CD4-positive, alpha-beta T cell treated with Interleukin-15 for 1 hour (primary cell): ENCODE measurements at places on chromosomes 2 and 18.

- DNase-seq, result no peak
These were observed 35.8 kb downstream of the CIB4 start for GRCh38 chr2:26605195-26605998.

DNA sequence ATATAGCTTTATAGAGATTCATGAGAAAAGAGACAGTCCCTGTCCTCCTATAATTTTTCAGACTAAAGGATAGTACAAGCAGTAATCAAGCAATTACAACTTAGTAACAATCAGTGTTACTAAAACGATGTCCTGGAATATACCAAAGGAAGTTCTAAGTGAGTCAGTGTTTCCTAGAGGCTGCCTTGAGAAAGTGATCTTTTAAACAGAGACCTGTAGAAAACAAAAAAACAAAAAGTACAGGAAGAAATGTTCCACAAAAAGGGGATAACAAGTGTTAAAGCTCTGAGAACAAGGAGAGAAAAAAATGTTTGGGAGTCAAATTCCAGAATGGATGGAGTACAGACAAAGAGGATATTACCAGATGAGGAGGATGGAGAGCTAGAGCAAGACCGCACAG is 556.4 kb downstream of the ERBB4 start:
- no peak for DNase-seq

- no peak for DNase-seq
These were observed 24.6 kb upstream of the RPL31 start for GRCh38 chr2:100977511-100977910.

- DNase-seq, result no peak
These were observed 12.3 kb upstream of the CERS6 start for GRCh38 chr2:168443818-168444217.

- DNase-seq, result no peak
These were observed 10.6 kb upstream of the SNTG2 start for GRCh38 chr2:939936-940601.

DNA sequence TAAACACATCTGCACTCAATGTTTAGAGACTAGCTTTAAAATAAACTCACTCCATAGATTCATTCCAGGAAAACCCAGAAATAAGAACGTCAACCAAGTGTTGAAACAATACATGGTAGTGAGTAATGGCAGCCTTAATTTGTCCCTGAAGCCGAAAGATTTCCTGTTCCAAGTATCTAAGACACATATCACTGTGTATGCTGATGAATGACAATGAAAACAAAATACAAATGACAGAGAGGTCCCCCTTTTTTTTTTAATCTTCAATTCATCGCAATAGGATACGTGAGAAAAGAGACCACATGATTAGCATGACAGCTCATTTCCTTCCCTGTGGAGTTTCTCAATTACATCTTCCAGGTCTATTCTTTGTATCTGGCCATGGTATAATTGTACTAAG is 160.5 kb upstream of the STK17B start:
- DNase-seq, result no peak

- DNase-seq, result peak; percentile 88
These were observed at the start of gene QPCT for GRCh38 chr2:37344453-37345361. QPCT (plus strand) TSS chr2:37344630; CDS start chr2:37344732, 102 bp downstream.

DNA sequence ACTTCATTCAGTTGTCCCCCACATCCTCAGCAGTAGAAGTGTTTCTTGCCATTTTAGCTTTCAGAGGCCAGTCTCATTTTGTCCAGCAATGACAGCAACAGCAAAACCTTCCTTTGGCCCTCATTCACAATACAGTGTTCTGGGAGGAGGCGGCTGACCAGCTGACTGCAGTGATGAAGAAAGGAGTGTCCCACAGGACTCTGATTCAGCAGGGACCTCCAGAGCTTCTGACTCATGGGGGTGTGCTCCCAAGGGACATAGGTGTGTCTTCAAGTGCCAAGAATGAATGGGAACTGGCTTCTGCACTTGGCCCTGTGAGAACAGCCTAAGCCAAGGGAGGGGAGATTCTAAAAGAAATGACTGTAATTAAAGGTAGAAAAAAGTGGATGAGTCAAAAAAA is 147.0 kb upstream of the PELI1 start:
- DNase-seq, result no peak

GRCh38 chr2:181937473-181937872 is 45.9 kb downstream of the ITPRID2 start:
- DNase-seq, result no peak

- DNase-seq, result no peak
These were observed 82.4 kb downstream of the AAK1 start for GRCh38 chr2:69561101-69561500.

GRCh38 chr2:103445347-103445746 is 683.5 kb downstream of the TMEM182 start:
- no peak for DNase-seq

GRCh38 chr2:171297956-171298355 is 135.8 kb downstream of the METTL8 start:
- DNase-seq, result no peak

GRCh38 chr2:18651842-18652774 is 62.7 kb upstream of the NT5C1B start:
- DNase-seq, result no peak

- no peak for DNase-seq
These were observed 101.1 kb upstream of the RAB12 start for GRCh38 chr18:8507915-8508705.

DNA sequence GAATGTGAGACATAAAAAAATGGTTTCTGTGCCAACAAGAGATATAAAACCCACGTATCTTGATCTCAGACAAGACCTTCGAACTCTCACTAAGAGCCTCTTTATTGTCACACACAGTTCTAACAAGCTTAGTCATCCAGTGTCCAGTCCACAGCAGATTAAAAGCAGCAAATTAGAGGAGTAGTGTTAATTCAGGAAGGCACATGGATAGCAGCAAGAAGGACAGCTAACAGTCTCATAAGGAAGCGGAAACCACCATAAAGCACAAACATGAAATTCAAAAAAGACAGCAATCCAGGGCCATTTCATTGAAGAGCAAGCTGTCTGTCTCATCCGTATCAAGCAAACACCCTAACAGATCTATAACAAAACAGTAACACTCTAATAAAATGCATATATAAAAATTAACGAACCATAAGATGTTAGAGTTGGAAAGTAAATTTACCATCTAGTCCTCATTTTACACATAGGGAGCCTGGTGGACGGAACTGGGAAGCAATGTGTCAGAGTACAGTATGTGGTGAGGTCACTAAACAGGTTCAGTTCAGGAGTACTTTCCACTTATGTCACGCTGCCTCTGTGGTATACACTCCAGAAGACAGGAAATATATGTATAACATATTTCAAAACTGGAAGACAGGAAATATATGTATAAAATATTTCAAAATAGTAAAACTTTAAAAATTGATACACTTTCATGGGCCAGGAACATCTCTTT is 18.3 kb downstream of the AAK1 start:
- DNase-seq, result no peak

DNA sequence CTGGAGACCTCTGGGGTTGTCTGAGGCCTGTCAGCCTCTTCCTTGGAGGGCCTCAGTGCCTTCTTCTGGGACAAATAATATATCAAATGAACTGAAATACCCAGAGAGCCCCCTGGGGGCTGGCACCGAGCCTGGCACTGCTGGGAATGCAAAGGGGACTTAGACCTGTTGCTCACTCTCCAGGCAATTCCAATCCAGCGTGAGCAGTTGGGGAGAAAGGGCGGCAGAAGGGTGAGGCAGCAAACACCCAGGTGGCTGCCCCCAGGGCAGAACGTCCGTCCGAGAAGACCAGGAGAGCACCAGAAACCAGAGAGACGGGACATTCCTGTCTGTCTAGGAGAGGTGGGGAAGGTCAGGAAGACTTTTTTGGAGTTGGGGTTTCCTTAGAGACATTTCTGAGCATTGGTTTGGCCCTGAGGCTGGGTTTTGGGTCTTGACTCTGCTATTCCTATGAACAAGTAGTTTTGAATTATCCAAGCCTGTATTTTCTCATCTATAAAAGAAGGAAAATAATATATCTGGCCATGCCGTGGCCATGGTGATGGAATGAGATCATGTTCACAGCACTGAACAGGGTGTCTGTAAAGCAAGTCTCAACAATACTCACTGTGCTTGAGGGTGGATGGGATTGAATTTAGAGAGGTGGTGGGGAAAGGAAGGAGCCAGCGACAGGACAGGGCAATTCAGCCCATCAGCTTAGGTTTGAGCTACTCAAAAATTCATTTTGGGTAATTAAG is 44.3 kb upstream of the ZBTB7C start:
- DNase-seq, result no peak

GRCh38 chr2:131425231-131425941 is 50.5 kb upstream of the TUBA3D start:
- DNase-seq, result no peak

DNA sequence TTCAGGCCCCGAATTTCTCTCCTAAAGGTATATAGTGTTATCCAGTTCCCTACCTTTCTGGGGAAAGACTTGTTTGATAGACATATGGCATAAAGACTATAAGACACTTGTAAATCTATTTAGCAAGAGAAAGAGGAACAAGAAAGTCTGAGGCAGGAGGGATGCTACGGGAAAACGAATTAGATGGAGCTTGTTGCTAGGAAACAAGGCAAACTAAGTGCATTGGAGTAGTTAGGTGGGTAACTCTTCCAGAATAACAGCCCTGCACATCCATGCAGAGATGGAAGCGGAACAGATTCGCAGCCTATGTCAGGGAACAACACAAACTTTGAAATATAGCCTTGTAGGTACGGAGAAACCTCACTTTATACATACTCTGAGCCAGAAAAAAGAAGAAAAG is 810.3 kb upstream of the CRIM1 start:
- no peak for DNase-seq

GRCh38 chr2:164717000-164717803 is 95.9 kb upstream of the GRB14 start:
- no peak for DNase-seq

- DNase-seq, result no peak
These were observed 180.0 kb downstream of the TCF4 start for GRCh38 chr18:55407774-55408535.

GRCh38 chr2:166375195-166375735 is 479 bp downstream of the SCN9A start:
- DNase-seq, result no peak

DNA sequence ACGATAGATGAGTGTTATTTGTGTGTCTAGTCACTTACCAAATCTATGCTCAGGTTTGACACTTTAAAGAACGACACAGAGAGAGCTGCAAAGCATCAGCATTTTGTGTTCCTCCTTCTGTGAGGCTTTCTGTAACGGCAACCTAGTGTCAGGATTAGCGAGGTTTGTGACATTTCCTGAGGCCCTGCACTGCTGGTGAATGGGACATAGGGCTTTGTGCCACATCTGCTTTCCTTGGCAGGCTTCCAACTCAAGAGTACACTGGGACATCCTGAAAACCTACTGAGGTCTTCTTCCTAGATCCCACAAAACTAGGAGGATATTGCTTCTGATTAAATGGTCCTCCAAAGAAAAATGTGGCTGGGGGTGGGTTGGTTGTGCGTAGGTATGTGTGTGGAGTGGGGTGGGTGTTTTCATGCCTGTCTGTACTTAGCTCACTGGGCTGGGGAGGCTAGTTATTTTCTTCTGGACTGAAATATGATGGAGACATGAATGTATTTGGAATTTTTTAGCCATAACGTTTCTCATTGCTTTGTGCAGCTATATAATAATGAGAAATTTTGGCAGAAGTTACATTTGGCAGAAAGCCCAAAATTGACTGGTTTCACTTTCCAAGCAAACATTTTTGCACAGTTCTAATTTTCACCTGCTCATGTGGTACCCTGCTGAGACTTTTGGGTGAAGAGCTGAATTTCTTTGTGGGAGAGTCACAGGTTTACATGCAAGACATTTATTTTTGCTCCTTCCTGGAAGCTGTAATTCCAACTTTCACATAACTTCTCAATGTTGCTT is 308.4 kb downstream of the XIRP2 start:
- no peak for DNase-seq

DNA sequence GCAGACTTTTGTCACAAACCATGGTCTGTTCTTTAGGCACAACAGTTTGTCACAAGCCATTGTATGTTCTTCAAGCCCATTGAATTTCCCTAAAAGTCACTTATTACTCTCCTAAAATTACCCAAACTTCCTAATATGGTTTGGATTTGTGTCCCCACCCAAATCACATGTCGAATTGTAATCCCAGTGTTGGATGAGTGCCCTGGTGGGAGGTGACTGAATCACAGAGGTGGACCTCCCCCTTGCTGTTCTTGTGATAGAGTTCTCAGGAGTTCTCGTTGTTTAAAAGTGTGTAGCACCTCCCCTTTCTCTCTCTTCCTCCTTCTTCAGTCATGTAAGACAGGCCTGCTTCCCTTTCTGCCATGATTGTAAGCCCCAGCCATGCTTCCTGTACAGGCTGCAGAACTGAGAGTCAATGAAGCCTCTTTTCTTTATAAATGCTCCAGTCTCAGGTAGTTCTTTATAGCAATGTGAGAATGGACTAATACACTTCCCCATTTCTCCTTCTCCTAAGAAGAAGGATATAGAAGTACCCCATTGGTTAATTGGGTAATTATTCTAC is 11.2 kb upstream of the GYPC start:
- DNase-seq, result peak; percentile 49

- peak; percentile 73 for DNase-seq
These were observed 19.6 kb upstream of the CXCR1 start for GRCh38 chr2:218186355-218186766.

DNA sequence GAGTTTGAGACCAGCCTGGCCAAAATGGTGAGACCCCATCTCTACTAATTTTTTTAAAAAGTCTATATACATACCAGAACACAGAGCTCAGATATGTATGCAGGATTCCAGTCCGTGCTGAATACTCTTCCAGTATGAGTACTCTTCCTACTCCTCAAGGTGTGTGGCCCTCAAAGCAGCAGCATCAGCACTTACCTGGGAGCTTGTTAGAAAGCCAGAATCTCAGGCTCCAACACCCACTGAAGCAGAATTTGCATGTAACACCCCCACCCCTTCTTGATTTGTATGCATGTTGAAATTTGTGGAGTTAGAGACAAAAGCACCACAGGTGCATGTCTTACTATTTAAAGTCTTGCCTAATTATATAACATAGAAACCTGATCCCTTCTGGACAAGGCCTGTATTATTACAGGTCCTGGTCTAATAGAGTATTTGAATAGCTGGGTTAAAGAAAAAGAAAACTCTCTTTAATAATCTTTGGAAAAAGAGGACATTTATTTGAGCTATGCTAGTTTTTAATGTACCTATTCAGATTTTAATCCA is 50.3 kb upstream of the NFE2L2 start:
- no peak for DNase-seq

- DNase-seq, result no peak
These were observed 1001.2 kb downstream of the DPP10 start for GRCh38 chr2:115443539-115444185.
